ENCODE measurements at places on chromosomes 11 and 22. TPM values are rescaled to one million over a fixed set of nuclear protein-coding genes. Genes with fewer than 3 reads are reported as not detected.

DNA sequence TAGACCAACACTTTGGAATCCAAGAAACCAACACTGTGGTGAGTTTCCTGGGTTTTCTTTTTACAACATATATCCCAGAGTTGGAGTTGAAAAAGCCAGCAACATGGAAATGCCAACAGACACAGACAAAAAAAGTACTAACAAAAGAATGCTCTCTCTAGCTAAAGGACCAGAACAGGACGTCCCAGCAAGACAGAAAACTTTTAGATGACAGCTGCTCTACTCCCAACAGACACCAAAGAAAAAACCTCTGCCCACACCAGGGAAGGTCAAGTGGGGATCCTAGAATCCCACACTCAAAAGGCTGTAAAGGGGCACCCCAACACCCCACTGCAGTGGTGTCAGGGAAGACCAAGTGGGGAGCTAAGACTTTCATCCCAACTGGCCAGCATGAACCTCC, 23.3 kb downstream of the RRAS2 start:
- no peak overlapping the region for H3K27ac ChIP-seq
- H3K4me3 ChIP-seq = no peak overlapping the region
- peaks cover 5% of the 10 kb centered on the region for H3K4me1 ChIP-seq

GRCh38 chr11:129767827-129768226, 47.8 kb upstream of the TMEM45B start:
- H3K4me1 ChIP-seq = no peaks in the 10 kb centered on the region
- no peak for DNase-seq
- H3K4me3 ChIP-seq = no peak overlapping the region
- H3K27ac ChIP-seq = no peak overlapping the region

Gene C1QTNF5
- 5.8 TPM for polyA plus RNA-seq

DNA sequence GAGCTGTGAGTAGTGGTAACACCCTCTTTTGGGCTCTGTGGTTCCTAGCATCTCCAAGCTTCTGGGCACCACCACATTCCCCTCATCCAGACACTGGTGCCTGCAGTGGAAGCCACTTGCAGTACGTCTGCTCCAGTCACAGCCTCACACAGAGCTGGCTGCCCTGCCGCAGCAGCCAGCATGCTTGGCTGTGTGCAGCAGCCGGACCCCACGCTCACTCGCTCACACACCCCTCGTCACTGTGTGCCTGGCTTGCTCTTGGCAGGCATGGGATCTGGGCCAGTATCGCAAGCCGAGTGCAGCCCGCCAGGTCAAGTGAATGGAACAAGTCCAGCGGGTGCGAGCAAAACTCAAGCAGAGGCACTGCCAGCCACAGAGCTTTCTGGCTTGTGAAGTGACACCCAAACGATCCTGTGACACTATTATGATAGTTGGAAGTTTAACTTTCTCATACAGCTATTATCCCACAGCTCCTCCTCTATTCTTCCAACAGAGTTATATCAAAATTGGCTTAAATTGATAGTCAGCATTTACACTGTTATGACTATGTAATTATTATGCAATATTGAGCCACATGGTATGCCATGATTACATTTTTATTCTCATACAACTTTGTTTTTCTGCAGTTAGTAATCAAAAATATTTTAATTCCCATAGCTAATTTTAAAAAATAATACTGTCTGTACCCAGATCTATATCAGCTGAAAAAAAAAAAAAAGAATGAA, 89.0 kb downstream of the CCDC73 start:
- H3K4me3 ChIP-seq = no peak overlapping the region
- no peak for DNase-seq
- no peak overlapping the region for H3K27ac ChIP-seq
- no peaks in the 10 kb centered on the region for H3K27me3 ChIP-seq

GRCh38 chr11:67372993-67373647, at the start of gene CLCF1:
Gene CLCF1 (minus strand): TSS chr11:67373598. CDS start chr11:67373539, 59 bp downstream.
- peak within 1 kb of the TSS; percentile 78 for H3K4me3 ChIP-seq
- H3K27ac ChIP-seq = peak within 1 kb of the TSS; percentile 94

Gene FXYD2
- 0.09 TPM for polyA plus RNA-seq

DNA sequence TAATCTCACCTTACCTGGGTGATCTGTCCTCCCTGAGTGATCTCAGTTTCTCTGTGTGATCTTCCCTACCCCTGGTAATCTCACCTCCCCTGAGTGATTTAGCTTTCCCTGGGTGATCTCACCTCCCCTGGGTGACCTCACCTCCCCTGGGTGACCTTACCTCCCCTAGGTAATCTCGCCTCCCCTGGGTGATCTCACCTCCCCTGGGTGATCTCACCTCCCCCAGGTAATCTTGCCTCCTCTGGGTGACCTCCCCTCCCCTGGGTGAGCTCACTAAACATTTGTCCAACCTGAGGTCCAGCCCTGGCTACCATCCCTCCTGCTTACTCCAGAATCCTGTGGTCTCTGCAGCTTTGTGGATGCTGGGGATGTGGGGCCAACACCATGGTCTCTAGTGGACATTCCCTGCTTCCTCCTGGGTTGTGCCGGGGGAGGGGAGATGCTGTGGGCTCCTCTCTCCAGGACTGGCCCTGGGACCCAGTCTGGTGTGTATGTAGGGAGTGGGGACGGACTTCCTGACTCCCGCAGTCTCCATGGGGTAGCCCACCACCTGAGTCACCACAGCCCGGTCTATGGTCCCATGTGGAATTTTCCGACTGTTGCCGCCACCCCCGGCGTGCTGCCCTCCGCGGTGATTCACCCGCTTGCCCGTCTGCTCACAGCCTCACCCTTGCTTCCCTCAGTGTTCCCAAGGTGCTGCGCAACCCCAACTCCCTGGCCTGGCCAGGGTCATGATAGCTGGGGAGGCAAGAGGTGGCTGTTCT, 9.9 kb downstream of the LSP1 start:
- no peak overlapping the region for H3K27ac ChIP-seq
- peaks cover 14% of the 10 kb centered on the region for H3K4me1 ChIP-seq
- H3K36me3 ChIP-seq = no peaks in the 10 kb centered on the region
- peaks cover 21% of the 10 kb centered on the region for H3K27me3 ChIP-seq

DNA sequence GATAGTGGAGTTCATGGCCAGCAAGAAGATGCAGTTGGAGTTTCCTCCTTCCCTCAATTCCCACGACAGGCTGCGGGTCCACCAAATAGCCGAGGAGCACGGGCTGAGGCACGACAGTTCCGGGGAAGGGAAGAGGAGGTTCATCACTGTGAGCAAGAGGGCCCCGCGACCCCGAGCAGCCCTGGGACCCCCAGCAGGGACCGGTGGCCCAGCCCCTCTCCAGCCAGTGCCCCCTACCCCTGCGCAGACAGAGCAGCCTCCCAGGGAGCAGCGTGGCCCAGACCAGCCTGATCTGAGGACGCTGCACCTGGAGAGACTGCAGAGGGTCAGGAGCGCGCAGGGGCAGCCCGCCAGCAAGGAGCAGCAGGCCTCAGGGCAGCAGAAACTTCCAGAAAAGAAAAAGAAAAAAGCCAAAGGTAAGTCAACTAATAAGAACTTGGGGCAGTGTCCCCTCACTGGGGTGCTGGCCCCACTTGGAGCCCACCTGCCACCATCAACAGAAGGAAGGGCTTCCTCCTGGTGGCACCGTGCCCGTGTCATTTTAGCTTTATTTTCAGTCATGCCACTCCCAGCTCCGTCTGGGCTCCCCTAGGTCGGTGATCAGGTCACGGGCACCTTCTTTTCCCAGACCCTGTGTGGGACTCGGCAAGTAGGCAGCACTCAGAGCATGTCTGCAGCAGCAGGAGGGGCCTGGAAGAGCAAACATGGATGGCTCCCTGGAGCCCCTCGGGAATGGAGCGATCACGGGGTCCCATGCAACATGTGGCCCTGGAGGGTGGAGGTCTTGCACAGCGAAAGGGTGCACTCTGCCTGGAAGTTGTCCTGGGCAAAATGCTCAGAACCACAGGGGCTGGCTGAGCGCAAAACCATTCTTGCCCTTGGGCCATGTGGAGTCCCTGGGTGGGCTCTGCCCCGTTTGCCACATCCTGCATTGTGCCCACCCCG, 33.3 kb downstream of the IGHMBP2 start:
- peaks cover 70% of the 10 kb centered on the region for H3K36me3 ChIP-seq
- H3K4me3 ChIP-seq = no peak overlapping the region
- no peaks in the 10 kb centered on the region for H3K27me3 ChIP-seq
- DNase-seq = no peak
- no peak overlapping the region for H3K27ac ChIP-seq
- peaks cover 2% of the 10 kb centered on the region for H3K4me1 ChIP-seq

All from IMR-90 (cell line).